Stimulated activated CD4-positive, alpha-beta T cell treated with anti-CD3 and anti-CD28 coated beads, TNF-alpha, amount 100 ng/mL, for 1 hour (primary cell): ENCODE measurements at places on chromosomes 5 and 9.

DNA sequence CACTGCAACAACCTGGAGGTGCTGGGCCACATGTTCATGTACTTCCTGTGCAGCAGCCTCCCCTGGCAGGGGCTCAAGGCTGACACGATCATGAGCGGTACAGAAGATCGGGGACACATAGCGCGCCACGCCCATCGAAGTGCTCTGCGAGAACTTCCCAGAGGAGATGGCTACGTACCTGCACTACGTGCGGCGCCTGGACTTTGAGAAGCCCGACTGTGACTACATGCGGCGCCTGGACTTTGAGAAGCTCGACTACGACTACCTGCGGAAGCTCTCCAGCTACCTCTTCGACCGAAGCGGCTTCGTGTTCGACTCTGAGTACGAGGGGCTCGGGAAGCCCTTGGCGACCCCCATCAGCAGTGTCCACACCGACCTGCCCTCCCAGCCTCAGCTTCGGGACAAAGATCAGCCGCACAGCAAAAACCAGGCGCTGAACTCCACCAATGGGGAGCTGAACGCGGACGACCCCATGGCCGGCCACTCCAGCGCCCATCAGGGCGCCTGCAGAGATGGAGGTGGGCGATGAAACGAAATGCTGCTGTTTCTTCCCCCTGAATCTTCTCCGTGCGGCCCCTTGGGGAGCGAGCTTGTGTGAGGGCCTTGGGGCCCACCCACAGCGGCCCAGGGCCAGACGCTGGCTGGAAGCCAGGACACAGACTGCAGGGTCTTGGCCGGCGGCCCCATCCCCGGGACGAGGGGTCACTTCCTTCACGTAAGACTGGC, 56.5 kb downstream of the JAK2 start:
- no peak for DNase-seq

DNA sequence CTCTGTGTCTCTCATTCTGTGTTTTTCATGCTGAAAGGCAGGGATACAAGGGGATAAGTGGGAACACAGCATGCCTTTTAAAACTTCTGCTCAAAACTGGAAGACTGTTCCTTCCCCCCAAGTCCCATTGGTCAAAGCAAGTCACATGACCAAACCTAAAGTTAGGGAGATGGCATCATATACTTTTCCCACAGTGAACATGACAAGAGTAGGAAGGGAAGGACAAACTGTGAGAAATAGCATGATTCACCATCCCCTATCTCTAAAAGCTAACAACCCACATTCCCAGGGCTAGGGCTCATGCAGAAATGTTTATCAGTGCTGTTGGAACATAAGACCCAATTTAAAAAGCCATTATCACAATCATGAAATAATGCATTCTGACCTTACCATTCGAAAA, 24.2 kb upstream of the SHISAL2B start:
- no peak for DNase-seq

- DNase-seq = no peak
Measured at GRCh38 chr5:93722588-93722987, 18.8 kb downstream of the POU5F2 start.

DNA sequence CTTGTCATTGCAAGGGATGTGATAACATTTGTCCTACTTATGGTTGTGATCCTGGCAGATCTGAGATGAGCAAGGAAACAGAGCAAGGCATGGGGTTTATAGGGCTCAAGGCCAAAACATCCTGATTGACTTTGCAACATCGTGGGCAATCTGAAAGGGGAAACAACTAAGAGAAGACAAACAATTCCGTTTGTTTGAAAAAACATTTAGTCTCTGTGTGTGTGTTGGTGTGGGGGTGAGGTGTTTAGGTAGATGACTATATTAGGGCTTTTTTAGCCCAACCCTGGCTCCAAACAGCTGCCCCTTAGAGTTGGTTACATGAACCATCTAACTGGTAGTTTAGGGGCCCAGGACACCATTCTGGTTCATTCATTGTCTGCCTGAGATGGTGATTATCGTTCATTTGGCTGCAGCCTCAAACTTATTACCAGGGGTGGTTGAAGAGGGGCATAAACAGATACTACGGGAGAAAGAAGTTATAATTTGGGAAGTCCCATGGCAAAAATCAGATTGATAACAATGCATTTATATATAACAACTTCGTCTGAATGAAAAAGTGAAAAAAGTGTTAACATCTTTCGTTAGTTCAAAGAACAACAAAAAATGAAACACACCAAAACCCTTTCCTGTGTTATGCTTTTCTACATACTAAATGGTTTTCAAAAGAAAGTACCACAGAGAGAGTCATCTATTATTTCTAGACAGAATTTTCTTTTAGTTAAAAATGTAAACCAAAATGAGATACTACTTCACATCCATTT, 5.7 kb downstream of the FYB1 start:
- no peak for DNase-seq

- DNase-seq = no peak
Measured at GRCh38 chr5:160185626-160186360, 43.5 kb upstream of the FABP6 start.

- DNase-seq = no peak
Measured at GRCh38 chr5:109917154-109917546, 227.4 kb downstream of the MAN2A1 start.

- no peak for DNase-seq
Measured at GRCh38 chr5:691817-692528, 1.2 kb downstream of the TPPP start.

GRCh38 chr9:78909566-78909965, 612.6 kb downstream of the PSAT1 start:
- no peak for DNase-seq

GRCh38 chr5:149902177-149902576, 42.4 kb downstream of the PDE6A start:
- no peak for DNase-seq

DNA sequence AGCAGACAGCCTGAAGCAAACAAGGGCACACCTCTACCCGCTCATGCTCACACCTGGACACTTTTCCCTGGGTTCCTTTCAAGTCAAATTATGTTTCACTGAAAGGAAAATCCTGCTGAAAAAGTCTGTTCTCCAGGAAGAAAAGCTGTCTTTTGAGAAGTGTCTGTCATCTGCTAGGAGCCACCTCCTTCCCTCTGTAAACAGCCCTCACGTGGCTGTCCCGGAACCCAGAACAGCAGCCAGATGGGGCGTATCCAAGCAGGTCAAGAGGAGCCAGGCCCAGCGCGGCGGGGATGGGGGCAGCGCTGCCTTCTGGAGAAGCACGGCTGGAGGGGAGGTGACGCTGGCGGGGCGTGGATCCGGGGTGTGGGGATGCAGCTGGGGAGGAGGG, at the start of gene PNPLA7:
TSS of gene PNPLA7 (minus strand) at position 172 of the 391 bp plus-strand sequence. CDS start 205 bp downstream, outside the sequence.
- DNase-seq = no peak
